ENCODE measurements at places on chromosomes 4 and X.

DNA sequence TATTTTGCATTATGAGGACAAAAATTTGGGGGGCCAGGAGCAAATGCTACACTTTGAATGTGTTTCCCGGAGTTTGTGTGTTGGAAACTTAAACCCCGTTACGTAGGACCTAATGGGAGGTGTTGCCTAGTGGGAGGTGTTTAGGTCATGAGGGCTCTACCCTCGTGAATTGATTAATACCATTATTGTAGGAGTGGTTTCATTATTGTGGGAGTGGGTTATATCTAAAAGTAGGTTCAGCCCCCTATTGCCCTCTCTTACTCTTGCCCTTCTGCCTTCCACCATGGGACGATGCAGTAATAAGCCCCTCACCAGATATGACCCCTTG, 15.5 kb downstream of the UBA6 start:
- DNase-seq, result no peak

GRCh38 chr4:149247164-149247563, 568.5 kb downstream of the IQCM start:
- DNase-seq, result no peak

DNA sequence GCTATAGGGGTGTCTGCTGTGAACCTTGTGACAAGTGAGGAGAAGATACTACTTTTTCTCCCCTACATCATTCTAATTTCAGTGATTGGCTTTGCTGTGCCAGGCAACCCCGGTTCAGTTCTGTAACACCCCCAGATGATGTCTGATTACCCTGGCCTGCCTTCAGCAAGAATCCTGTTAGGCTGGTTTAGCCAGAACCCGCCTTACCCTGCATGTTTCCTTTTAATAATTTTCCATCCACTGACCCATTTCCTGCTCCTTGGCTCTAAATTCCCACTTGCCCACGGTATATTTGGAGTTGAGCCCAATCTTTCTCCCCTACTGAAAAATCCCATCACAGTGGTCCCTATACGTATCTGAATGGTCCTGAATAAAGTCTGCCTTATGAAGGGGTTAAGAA, 46.5 kb upstream of the HPSE start:
- DNase-seq, result no peak

- peak; percentile 66 for DNase-seq
These were observed 107.6 kb downstream of the DCTD start for GRCh38 chr4:182809417-182810102.

DNA sequence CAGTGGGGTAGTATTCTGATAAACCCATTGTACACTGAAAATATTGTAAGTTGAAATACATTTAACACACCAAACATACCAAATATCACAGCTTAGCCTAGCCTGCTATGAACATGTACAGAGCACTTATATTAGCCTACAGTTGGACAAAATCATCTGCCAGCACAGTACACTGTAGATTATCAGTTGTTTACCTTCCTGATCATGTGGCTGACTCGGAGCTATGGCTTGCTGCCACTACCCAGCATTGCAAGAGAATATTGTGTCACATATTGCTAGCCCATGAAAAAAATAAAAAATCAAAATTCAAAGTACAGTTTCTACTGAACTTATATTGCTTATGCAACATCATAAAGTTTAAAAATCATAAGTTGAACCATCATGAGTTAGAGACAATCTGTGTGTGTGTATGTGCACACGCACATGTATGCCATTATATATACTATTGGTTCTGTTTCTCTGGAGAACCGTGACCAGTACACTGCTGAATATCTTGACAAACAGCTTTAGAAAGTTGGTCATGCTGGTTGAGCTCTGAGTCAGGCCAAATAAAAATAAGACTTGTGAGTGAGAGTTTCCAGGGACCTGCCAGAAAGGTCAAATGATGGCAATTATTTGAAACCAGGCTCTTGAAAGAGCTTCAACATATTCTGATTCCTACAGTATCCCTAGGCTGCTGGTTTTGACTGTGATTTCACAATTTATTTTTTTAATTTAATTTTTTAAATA, 238.5 kb downstream of the PRR32 start:
- DNase-seq, result no peak

DNA sequence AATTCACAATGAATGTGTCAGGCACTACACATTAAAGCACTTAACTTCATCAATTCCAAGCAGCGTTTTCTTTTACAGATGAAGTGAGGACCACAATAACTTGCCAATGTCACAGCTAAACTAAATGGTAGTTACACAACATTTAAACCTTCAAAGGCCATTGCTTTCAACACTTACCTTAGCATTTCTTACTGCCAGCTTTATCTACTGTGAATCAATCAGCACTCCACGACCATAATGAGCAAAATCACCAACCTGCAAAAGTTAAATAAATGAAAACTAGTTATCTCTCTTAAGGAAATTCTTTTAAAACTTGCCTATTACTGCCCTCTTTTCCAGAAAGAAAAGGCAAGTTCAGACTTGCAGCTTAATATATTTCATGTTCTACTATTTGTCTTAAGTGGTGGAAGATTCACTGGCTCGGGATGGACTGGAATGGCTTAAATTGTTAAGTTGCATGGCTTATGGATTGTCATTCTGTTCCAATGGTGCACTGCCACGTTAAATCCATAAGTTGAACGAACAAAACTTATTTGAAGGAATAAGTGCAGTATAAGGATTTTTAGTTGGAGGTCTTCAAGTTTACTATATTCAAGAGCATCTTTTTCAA, 8.3 kb downstream of the RBMX start:
- no peak for DNase-seq

DNA sequence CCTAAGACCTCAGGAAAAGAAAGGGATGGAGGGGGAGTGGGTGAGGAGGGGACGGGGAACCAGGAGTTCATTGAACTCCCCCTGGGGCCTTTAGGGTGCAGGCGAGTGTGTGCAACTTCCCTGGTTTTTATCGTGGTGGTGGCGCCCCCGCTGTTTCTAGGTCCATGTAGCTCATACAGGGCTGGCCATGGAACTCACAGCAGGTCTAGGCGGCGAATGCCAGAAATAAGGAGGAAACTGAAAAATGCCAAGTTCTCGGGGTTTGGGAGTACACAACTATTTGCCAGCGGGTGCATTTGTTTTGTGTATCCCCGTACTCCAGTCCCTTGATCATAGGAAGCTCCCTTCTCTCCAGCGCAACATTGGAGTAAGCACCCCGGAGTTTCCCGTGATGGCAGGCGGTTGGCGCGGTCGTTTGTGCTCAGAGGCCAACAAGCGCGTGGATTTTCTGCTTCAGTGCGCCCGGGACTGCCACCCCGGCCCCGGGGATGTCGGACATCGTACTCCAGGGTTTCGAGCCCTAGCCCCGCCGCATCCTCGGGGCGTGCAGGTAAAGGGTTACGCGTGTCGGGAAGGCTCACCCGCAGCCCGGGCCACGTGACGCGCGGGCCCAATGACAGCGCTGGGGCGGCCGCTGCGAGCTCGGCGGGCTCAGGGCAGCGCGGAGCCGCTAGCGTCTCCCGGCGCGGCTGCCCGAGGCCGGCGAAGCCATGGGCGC, 208.9 kb downstream of the NWD2 start:
- peak; percentile 32 for DNase-seq

- DNase-seq, result no peak
These were observed 144.1 kb downstream of the SOWAHB start for GRCh38 chr4:76753814-76754213.

- no peak for DNase-seq
These were observed 856 bp downstream of the SLC9B1 start for GRCh38 chr4:103018391-103019307.

DNA sequence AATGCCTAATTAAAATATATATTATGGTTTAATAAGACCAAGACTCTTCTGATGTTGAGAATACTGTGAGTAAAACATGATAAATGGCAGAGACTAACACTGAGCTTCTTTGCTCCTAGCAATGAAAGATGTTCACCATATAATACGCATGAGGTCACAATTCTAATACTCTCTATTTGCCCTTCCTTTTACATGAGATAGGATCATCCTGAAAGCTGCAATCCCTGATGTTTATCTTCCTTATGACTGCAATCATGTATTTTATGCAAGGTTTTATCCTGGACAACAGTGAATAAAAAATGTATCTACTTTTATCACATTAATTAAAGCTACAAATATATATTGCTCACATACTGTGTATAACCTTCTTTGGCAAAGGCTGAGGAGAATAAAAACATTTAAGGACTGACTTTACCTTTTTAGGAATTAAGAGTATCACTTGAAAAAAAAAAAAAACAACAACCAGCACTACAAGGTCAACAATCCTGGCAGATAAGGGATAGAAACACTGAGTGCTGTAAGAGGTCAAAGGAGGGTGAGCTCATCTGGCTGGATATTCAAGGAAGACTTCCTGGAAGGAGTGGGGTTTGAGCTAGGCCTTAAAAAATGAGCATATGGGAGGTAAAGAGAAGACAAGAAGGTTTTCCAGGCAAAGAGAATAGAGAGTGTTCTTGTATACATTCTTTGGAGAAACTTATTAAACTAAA, 99.9 kb downstream of the AREG start:
- no peak for DNase-seq

- no peak for DNase-seq
These were observed 106.5 kb downstream of the NYX start for GRCh38 chrX:41553688-41554087.

DNA sequence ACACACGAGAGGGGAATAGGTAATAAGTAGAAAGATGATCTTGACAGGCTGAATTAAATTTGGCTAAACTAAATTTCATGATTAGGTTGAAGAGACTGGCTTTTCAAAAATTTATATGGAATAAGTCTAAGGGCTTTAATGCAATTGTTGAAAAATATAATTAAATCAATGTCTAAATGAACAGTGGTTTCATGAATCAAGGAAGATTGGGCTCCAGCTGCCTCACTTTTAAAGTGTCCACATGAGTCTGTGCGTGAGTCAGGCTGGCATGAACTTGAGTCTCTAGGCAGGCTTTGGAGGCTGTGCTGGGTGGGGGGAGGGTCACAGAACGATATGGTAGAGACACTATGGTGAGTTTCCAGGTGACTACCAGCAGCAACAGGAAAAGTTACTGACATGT, 111.9 kb downstream of the SORBS2 start:
- DNase-seq, result no peak

DNA sequence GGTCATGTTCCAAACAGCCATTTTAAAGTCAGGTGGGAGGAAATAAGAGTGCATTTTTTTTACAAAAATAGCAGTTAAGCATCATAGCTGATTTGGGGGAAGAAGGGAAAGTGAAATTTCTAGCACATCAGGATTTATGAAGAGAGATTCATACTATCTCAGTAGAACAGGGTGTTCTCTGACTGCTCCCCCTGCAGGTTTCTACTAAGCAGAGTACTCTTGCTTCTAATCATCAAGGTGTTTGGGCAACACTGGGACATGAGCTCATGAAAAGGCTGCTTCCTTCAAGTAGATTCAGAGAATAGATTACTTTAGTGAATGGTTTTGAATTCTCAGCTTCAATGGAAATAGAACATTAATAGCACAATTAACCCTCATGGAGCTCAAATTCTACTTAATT, 591.4 kb upstream of the PCDH10 start:
- DNase-seq, result no peak

DNA sequence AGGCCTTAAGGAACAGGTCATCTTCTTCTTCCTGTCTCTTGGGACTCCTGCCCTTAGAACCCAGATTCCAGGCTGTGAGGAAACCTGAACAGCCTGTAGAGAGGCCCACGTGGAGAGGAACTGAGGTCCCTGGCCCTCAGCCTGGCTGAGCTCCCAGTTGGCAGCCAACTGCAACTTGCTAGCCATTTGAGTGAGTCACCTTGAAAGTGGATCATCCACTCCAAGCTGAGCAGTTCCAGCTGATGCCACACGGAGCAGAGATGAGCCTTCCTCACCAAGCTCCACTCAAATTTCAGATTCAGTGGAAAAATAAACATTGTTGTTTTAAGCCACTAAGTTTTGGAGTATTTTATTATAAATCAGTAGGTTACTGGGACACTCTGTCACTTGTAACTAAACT, 392.5 kb downstream of the BCOR start:
- peak; percentile 39 for DNase-seq

GRCh38 chrX:16992951-16993350, 46.5 kb downstream of the REPS2 start:
- DNase-seq, result no peak

DNA sequence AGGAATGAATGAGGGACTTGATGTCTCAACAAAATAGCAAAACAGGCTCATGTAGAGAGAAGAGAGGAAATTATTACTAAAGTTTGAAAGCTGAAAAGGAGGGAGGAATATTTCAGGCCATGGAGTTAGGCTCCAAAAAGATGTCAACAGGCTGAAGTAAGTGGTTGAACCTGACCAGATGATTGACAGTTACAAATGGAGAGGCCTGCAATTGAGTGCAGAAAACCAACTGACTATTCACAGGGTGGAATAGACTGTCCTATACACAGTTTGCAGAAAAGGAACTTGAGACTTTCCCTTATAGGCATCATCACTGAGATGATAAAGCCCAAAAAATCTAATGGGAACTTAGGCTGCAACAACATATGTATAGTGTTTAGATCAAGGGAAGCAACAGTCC, 233.3 kb downstream of the AR start:
- DNase-seq, result peak; percentile 62

GRCh38 chrX:100687546-100687945, 43.5 kb downstream of the SRPX2 start:
- peak; percentile 76 for DNase-seq

DNA sequence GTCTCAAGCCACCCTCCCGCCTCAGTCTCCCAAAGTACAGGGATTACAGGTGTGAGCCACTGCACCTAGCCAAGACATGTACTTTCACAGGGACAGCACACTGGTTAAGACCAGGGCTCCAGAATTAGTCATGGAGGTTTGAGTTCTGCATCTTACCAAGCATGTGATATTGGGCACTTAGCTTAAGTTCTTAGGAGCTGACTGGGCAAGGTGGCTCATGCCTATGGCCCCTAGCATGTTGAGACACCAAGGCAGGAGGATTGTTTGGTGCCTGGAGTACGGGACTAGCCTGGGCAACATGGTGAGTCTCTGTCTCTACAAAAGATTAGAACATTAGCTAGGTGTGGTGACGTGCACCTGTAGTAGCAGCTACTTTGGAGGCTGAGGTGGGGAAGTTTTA, 2.6 kb upstream of the TMEM192 start:
- DNase-seq, result no peak

DNA sequence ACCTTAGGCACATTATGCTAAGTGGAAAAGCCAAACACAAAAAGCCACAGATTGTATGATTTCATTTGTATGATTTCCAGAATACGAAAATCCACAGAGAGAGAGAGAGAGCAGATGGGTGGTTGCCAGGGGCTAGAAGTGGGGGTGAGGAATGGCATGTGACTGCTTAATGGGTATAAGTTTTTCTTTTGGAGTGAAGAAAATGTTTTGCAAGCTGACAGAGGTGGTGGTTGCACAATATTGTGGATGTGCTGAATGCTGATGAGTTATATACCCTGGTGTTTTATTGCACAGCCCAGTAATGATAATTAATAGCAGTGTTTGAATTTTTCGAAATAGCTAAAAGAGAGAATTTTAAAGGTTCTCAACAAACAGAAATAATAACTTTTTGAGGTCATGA, 386.1 kb upstream of the HS3ST1 start:
- DNase-seq, result no peak
